ENCODE measurements at places on chromosomes 12 and 14.

DNA sequence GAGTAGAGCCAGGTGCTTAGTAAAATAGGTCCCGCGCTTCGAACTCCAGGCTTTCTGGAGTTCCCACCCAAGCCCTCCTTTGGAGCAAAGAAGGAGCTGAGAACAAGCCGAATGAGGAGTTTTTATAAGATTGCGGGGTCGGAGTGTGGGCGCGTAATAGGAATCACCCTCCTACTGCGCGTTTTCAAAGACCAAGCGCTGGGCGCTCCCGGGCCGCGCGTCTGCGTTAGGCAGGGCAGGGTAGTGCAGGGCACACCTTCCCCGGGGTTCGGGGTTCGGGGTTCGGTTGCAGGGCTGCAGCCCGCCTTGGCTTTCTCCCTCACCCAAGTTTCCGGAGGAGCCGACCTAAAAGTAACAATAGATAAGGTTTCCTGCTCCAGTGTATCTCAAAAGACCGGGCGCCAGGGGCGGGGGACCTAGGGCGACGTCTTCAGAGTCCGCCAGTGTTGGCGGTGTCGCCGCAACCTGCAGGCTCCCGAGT, 3.6 kb downstream of the SSTR1 start:
- no peak for DNase-seq

DNA sequence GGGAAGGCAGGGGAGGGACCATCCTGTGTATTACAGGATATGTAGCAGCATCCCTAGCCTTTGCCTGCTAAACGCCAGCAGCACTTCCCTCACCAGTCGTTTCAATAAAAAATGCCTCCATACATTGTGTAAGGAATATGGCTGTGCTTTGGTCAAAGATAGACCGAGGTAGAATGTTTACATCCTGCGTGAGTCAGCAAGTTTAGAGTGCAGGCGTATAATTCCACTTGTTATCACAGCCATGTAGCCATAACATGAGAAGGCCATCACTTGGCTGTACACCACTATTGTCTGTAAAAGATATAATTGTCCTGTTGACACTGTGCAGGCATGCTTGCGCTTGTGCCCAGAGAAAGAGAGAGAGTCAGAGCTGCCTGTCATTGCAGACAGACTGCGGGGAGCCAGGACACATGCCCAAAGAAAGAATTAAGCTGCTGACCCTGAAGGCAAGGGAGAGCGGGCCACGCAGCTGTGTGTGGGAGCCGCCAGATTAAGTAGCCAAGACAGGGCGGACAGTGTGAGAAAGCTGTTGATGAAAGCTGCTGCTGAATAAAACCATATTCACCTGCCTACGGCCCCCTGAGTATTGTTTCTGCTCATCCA, 68.4 kb downstream of the CRACR2A start:
- no peak for DNase-seq

DNA sequence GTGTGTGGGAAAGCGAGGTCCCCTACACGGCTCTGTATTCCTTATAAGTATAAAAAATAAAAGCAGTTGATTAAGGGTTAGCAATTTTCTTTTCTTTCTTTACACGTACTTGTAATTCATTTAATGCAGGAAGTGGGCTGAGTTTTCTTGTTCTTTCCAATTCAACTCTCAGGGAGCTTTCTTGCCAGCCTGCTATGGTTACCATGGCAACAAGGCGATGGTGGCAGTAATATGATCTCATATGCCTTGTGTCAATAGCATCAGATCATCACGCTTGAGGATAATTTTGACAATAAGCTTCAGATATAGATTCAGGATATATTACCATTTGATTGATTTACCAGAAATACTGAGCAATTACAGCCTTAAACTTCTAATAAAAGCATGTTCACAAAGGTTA, 466.5 kb downstream of the APAF1 start:
- DNase-seq = no peak

GRCh38 chr12:123858176-123858575, 96.1 kb downstream of the DNAH10 start:
- DNase-seq = no peak

DNA sequence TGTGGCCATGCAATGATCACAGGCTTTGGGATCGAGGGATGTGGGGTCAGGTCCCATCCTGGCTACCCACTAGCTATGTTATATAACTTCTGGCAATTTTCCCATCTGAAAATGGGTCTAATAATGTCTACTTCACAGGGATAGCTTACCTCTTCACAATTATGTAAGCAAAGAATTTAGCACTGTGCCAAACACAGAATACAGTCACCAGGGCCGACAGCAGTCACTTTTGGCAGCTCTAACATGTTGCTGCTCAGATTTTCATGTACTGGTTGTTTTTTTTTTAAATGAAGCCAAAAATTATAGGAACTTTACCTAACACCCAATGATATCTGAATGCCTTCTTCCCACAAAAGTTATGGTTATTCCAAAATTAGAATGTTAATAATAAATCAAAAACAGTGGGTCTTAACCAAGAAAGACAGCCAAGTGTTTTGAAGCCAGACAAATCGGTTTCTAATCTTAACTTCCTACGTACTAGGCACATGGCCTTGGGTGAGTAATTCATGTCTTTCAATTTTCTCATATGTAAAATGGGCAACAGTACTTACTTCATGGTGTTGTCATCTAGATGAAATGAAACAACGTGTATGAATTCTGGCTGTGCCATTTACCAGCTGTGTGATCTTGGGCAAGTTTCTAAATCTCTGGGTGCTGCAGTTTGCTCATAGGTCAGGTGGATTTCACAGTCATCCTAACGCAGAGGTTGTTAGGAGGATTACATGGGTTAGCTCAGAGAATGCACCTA, 13.0 kb upstream of the PCED1B start:
- no peak for DNase-seq

DNA sequence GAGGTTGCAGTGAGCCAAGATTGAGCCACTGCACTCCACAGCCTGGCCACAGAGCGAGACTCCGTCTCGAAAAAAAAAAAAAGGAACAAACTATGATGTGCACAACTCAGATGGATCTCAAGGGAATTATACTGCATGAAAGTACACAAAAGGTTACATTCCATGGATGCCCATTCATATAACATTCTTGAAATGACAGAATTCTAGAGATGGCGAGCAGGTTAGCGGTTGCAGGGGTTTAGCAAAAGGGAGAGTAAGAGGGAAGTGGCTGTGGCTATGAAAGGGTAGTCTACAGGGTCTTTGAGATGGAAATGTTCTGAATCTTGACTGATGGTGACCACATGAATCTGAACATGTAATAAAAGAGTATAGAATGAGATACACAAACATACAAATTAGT, 49.7 kb downstream of the CKB start:
- DNase-seq = no peak

DNA sequence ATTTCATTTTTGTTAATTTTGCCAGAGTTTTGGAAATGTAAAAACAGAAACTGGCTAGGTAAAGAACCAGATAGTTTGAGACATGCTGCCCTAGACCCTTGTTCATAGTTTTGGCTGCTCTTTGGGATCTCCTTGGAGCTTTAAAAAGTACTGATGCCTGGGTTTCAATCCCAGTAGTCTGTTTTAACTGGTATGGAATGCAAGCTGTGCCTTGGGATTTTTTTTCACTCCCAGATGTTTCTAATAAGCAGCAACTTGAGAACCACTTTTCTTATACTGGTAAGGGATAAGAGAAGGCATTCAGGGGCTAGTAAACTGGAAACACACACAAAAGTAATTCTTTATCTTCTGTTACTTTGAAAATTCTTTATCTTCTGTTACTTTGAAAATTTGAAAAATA, 18.8 kb downstream of the SLC35F4 start:
- no peak for DNase-seq

DNA sequence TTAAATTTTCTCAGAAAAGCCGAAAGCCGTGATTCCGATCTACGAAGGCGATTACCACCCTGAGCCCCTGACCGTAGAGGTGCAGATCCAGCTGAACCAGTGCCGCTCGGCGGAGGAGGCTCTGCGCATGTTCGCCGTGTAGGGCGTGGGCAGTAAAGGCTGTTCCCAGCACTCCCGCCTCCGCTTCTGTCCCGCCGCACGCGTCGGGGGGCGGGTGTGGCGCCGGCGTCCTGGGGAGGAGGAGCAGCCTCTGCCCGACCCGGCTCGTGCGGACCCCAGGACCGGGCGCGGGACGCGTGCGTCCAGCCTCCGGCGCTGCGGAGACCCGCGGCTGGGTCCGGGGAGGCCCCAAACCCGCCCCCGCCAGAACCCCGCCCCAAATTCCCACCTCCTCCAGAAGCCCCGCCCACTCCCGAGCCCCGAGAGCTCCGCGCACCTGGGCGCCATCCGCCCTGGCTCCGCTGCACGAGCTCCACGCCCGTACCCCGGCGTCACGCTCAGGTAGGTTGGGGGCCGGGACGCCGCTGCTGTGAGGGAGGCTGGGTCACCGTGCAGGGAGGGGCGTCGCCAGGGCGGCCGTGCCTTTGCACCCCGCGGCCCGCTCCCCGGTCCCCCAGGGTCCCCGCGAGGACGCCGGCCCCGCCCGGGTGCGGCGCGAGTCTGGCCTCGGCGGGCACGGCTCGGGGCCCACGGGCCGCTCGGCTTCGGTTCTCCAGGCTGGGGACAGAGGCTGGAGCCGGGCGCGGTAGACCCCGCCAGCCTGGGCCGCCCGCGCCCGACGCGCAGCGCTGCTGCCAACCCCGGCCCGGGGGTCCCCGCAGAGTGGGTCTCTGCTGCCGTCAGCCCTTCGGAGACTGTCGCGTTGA, at the start of gene B3GNT4:
Gene B3GNT4 (plus strand): TSS at position 409 of the 866 bp plus-strand sequence. CDS start 910 bp downstream, outside the sequence.
- DNase-seq = peak; percentile 37

- no peak for DNase-seq
These were observed 64.4 kb downstream of the RGS6 start for GRCh38 chr14:71996610-71997009.

DNA sequence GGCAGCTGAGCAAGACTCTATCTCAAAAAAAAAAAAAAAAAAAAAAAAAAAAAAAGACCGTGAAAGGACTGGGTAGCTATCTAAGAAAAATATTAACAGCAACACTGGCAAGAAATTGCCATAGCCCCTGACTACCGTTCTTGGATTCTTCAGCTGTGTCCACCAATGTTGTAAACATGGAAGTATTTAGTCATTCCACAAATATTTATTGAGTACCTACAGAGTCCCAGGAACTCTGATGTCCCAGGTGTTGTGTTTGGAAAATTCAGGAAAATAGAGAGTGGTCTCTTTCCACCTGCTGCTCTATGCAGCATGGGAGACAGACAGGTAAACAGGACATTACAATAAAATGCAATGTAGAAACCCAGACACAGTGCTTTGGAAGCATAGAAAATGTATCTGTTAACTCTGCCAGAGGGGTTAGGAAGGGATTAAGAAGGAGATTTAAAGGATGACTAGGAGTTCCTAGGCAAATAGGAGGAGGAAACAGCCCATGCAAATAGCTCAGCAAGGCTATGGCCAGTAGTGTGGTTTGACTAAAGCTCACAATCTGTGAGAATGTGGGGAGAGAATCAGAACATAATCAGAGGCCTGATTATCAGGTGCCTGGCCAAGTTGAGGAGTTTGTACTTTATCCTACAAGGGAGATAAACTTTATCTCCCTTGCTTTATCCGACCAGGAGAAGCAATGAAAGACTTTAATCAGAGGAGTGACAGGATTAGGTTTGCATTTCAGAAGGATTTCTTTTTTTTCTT, 2.1 kb upstream of the DLST start:
- DNase-seq = no peak

DNA sequence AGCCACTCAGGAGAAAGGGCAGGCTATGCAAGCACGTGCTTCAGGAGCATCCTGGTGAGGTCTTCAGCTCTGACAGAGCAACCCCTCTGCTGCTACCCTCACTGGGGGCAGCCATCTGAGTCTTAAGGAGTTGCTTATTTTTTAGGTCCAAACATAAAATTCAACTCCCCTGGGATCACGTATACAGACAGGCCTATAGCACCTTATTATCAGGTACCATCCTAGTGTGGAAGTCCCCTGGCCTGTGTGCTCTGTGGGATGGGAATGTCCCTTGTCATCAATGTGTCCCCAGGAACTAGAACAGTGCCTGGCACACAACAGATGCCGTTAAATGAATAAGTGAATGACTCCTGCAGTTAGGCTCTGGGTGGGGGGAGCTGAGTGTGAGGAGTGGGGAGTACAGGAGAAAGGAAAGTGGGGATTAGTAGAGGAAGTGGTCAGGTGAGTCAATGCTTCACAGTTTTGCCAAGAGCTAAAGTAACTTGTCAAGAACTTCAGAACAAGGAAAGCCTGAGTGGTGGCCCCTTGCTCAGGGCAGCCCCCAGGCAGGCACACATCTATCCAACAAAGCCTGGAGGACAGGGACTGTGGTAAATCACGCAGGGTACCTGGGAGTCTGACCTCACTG, 33.5 kb downstream of the DAD1 start:
- no peak for DNase-seq

GRCh38 chr12:6782119-6782518, 7.2 kb upstream of the CD4 start:
- no peak for DNase-seq

- DNase-seq = no peak
These were observed 15.1 kb downstream of the SOCS2 start for GRCh38 chr12:93587611-93588010.

DNA sequence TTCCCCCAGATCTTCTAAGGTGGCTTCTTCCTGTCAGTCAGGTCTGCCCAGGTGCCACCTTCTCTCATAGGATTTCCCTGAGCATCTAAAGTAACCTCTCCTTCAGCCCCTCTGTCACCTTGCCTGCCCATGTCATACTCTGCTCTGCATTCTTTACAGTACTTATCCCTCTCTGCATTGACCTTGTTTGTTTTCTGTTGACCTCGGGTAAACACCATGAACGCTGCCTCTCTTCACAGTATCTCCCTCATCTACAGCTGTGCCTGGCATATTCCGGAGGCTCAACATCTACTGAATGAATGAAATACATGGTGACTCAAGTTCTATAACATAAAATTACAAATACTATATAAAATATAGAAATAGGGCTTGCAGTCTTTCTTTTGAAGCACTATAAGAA, 10.1 kb upstream of the PPM1A start:
- DNase-seq = no peak

DNA sequence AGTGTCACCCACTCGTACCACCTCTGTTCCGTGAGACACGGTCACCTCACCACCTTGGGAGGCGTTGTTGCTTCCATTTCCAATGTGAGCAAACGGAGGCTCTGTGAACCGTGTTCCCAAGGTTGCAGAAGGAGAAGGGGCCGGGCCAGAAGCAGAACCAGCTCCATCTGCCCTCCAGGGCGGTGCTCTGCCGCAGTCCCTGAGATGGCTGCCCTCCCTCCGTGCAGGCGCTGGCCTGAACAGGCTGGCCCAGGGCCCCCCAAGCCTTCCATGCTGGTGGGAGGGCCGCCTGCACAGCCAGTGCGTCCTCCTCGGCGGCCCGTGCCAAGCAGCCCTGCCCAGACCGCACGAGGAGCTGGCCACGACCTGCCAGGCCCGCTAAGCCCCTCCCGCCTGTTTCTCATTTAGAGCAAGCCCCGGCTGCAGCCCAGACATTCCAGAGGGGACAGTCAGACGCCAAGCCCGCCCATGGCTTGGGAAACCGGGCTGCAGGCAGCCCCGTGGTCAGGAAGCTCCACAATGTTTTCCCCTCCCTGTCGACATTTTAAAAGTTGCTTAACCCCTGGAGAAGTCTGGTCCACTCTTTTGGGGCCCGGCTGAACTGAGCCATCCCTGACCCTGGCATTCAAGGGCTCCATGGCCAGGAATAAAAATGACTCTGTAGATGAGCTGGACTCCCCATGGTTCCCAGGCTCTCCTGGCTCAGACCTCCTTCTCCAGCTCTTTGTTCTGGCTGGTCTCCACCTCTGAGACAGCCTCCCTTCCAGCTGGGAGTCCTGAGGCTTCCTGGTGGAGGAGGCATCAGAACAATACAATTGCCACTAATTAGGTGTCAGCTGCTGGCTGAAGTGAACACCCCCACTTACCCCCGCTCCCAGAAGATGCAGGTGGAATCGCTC, 236.0 kb downstream of the BCL11B start:
- DNase-seq = no peak

Data from stimulated activated CD8-positive, alpha-beta memory T cell treated with anti-CD3 and anti-CD28 coated beads, Interleukin-4, amount 100 ng/mL, for 4 hours (primary cell).